ENCODE measurements at places on chromosomes 6 and 20. TPM values are rescaled to one million over a fixed set of nuclear protein-coding genes. Genes with fewer than 3 reads are reported as not detected.

- DNase-seq, result no peak
Observed at GRCh38 chr6:168124158-168124557, 45.1 kb upstream of the FRMD1 start.

DNA sequence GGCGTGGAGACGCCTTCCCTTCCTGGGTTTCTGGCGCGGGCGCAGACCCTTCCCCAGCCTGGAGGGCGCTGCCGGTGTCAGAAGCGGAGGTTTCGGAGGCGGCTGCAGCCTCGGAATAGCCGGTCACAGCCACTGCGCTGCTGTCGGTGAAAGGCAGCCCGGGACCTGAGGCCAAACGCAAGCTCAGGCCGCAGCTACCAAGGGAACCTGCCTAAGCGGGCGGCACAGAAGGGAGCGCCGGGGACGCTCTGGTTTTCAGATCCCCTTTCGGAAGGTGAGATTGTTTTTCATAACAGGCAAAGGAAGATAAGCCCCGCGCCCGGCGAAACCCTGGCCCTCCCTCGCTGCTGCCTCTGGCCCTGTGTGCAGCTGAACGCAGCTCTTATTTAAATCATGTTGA is 116.5 kb downstream of the FAM120B start:
- DNase-seq, result no peak

MEI4 gene
- not detected for total RNA-seq

RHAG gene
- not detected for total RNA-seq

SMLR1 gene
- total RNA-seq, result not detected
